ENCODE measurements at places on chromosomes 11 and 22.
A peak's percentile ranks its signal among the peaks of the same experiment; 100 is the strongest.

DNA sequence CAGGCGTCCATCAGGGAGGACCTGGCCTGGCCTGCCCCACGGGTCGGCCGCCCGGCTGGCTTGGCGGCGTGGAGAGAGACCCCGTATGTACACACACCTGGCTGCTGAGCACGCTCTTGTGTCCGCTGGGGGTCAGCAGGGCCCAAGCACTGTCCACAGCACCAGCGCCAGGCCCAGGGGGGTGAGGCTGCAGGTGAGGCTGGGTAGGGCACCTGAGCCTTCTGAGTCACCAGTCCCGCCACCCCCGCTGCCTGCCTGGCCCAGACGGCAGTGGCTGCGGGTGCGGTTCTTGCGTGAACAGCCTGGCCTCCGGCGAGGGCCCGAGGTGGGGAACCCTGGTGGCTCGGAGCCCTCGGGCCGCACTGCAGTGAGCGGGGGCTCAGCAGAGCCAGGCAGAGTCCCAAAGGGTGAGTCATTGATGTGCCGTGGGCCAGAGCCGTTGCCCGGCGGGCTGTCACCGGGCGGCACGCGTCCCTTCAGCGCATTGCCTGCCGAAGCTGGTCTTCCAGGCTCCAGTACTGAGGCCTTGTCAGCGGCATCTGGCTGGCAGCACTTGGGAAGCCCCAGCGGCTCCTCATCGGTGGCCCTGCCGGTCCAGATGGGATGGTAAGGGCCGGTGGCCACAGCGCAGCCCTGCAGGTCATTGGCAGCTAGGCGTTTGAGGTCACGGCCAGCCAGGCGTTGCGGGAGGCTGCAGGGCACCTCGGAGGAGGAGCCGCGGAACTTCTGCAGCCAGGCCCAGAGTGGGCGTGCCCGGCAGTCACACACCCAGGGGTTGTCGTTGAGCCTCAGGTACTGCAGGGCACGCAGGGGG, 26.3 kb downstream of the RTN4R start:
- DNase-seq, result no peak

DNA sequence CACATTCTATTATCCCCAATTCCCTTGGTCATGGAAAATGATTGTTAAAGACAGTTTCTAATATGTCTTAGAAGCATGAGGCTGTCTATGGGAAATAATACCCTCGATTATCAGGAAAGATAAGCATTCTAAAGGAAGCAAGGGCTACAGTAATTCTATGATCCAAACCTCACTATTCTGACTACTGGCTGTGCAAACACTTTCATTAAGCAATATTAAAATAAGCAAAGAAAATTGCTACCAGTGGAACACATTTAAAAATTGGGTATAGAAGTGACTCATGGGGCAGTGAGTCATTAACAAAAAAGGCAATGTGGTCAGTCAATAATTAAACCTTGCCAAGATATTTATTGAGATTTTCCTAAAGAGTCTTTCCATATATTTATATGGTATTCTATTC, 1415.2 kb upstream of the TENM4 start:
- no peak for DNase-seq

- DNase-seq, result peak; percentile 21
Observed at GRCh38 chr11:74220376-74220775, 49.3 kb downstream of the PPME1 start.

DNA sequence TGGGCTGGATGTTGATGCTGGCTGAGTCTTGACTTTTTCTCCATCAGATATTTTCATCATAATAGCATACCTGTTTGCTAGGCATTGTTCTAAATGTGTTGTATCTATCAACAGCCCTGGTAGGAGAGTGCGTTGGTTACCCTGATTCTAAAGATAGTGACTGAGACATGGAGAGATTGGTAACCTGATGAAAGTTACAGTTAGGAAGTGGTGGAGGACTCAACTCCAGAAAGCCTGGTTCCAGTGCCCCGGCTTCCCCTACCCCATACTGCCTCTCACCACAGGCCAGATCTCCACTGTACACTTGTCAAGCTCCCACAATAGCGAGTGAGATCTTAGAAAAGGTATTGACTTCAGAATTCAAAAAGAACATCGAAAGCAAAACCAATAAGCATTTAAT, 22.8 kb upstream of the RELT start:
- DNase-seq, result no peak

DNA sequence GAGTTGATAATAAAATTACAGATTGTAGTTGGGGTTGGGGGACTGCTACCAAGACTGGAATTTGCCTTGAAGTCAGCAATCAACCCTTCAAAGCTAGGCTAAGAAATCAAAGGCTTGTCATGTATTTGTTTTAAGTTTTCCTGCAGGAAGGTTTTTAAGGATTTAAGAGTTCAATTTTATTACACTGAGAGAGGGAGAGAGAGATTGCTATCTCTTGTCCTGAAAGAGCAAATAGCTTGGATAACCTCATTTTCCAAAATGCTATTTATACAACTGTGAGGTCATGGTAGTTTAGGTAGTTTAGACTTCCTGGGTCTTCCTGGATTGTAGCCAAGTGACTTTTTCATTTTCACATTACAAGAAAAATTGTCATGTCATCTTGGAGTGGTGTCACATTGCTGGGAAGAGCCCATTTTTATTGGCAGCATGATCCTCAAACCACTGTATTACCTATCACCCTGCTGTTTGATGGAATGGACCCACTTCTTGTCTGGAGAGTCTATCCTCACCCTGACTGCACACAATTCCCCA, 10.1 kb upstream of the PRSS23 start:
- DNase-seq, result no peak

- DNase-seq, result peak; percentile 17
Observed at GRCh38 chr11:113392236-113392921, 4.8 kb downstream of the ANKK1 start.

DNA sequence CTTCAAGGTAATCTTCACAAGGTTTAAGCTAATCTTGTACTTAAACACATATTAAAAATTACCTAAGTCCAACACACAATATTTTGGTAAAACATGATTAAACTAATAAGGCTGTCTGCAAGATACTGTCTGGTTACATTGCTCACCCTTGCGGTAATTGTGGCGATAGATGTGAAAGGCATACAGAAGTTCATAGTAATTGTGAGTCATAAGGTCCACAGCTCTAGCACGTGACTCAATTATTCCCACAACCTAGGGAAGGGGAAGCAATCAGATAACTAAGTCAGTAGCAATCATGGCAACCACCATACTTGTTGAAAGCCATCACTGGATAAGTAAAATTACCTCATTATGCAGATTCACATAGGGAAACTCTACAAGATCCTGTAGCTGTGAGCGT, 30.5 kb upstream of the FNBP4 start:
- no peak for DNase-seq

DNA sequence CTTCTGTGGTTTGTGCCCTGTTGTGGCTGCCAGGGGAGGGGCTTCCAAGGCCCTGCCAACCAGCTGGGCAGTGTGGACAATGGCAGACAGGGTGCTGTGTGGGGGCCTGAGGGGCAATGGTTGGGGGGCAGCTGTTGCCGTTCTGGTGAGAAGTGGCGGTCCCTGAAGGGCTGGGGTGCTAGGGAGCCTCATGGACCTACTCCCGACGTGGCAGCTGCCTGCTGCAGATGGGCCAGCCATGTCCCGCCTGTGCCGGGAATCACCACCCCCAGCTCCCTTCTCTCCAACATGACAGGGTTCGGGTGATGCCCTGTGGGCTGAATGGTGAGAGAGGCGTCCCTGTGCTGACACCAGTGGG, 74.2 kb downstream of the KCNQ1 start:
- no peak for DNase-seq

DNA sequence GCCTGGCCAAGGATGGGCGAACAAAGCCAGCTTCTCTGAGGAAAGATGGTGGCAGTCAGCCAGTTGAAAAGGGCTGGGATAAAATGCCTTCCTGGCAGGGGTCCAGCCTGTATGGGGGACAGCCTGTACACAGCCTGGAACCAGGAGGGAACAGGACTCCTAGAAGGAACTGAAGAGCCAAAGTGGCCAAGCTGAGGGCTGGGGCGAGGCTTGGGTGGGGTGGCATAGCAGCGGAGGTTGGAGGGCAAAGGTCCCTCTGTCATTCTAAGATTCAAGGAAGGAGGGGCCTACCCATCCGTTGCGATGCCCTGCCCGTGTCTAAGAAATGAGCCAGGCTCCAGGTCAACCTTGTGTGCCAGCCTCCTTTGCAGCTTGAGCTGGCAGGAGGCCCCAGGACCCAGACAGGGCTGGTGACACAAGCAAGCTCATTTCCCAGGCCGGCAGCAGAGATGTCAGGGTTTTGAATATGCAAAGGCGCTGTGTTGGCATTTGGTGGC, 22.6 kb downstream of the FADD start:
- peak; percentile 20 for DNase-seq
